ENCODE measurements at places on chromosomes 16 and 17. TPM values are rescaled to one million over a fixed set of nuclear protein-coding genes. Genes with fewer than 3 reads are reported as not detected.

DNA sequence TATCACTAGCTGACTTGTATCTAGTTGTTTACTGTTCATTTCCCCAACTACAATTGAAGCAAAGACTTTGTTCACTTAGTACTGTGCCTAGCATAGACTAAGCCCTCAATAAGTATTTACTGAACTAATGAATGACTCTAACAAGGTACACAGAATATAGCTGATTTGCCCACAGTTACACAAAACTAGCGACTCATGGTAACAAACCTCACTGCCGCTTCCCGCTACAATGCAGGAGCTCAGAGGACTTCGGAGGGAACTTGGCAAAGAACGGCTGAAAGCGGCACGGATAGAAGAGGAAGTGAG is 524 bp downstream of the EFTUD2 start:
- no peak for DNase-seq

- DNase-seq: no peak
These were observed 21.4 kb upstream of the C17orf113 start for GRCh38 chr17:42071810-42072209.

DNA sequence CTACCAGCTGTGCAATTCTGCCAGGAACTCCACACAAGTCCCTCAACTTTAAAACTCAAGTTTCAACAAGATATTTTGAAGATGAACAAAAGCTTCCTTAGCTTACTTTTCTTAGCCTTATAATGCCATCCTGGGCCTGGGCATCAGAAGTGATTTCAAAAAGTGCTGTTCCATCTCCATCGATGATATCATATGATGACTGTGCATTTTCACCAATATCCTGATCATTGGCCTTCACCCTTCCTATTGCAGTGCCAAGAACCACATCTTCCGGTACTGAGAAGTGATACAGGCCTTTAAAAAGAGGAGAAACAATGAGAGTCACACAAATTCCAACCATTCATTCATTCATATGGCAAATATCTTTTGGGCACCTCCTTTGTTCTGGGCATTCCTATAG is 215.4 kb downstream of the CDH8 start:
- no peak for DNase-seq

DNA sequence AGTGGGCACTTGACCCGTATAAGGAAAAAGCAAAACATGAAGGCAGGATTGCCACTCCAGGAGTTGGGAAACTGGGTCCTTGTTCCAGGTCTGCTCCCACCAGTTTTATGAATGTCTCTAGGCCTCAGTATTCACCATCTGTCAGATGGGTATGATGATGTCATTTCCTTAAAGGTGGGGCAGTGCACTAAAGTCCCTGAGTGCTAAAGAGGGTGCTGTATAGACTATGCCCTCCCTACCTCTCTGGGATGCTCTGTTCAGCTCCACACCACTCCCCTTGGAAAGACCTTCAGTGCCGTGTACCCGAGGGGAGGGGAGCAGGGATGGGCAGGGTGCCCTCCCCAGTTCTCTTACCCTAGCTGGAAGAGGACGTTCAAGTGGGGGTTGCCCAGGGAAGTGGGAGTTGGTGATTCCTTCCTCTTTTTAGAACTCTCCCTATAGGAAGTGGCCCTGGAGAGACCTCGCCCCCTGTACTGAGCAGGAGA is 2.2 kb downstream of the LASP1 start:
- DNase-seq: no peak

DNA sequence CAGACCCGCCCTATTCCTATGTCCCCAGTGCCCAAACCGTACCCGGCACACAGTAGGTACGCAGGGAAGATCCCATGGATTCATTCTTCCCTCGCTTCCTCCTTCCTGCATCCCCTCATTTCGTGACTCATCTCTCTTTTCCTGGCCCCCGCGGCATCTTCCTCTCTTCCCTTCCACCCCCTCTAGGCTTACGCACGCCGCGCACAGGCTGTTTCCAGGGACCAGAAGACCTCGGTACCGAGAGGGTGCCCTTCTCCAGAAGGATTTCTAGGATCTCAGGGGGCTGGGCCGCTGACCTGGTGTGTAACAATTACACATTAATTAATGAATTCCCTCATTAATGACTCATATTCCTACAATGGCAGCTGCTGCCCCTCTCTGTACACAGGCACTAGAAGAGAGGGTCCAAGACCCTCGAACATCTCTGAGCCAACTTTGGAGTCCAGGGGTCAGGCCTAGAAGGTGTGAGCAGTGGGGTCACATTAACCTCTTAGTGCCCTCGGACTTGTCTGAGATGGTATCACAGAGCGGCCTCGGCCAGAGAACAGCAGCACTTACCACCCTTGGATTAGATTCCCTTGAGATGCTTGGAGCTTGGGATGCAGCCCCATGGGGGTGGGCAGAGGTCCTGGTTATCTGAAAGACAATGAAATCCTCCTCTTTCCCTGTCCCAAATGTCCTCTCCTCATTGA is 16.8 kb upstream of the PLLP start:
- no peak for DNase-seq

GRCh38 chr16:59180083-59180476 is 446.0 kb upstream of the GOT2 start:
- DNase-seq: no peak

DNA sequence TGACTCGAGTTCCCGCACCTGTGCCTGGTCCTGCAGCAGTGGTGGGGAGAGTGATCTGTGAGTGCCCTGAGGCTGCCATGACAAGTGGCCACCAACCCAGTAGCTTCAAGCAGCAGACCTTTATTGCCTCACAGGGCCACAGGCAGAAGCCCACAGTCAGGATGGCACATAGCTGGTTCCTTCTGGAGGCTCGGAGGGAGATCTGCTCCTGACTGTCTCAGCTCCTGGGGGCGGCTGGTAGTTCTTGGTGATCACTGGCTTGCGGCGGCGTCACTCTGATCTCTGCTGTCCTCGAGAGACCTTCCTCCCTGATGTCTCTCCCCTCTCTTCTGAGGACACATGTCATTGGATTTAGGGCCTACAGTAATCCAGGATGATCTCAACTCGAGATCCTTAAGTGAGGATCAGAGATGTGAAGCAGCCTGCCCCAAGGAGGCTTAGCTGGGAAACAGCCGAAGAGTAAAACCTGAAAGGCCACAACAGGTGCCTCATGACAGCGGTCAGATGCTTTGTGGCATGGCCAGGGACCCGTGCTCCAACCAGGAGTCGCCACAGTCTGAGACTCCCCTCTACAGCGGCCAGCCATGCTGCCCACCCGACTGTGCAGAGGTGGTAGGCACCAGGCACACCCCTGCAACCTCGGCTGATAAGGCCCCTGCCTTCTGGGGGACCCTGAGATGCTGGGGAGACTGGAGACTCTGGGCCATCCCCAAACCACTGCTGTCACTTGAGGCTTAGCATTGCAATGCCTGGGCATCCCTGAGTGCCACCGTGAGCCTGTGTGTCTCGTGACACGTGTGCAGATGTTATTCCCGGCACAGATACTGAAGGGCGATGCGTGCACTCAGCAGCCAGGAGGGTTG is 30.0 kb upstream of the SLC38A10 start:
- no peak for DNase-seq

- no peak for DNase-seq
These were observed 19.0 kb downstream of the KCNG4 start for GRCh38 chr16:84220851-84221250.

- peak; percentile 64 for DNase-seq
These were observed 5.3 kb downstream of the DOC2A start for GRCh38 chr16:30005341-30006094.

The KRTAP3-2 gene
- total RNA-seq: not detected

The OR1D5 gene
- total RNA-seq: not detected

The CD300E gene
- not detected for total RNA-seq

DNA sequence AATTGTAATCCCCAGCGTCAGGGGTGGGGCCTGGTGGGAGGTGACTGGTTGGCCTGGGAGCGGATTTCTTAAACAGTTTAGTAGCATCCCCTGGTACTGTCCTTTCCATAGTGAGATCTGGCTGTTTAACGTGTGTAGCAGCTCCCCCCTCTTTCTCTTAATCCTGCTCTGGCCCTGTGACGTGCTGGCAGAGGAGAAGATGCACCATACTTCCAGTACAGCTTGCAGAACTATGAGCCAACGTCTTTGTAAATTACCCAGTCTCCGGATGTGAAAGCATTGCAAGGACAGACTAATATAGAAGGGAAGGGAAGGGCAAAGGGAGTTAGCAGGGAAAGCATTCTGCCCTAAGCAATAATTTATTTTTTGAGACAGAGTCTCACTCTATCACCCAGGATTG is 83.9 kb downstream of the RMI2 start:
- no peak for DNase-seq

DNA sequence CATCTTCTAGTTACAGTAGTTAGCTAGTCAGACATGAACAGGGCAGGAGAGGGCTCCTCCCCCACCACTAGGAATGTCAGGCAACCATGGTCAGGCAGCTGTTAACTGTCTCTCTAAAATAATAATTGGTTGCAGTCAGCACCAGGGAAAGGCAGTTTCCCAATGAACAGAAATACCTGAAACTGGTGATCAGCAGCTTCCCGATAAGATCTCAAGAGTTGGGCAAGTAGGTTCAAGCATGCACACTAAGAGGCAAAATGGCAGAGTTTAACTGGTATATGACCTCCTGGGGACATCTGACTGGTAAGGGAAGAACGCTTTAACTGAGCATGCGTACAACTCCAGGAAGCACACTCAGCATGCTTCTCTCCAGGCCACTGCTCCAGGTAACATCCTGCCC is 12.6 kb upstream of the XYLT1 start:
- DNase-seq: no peak

DNA sequence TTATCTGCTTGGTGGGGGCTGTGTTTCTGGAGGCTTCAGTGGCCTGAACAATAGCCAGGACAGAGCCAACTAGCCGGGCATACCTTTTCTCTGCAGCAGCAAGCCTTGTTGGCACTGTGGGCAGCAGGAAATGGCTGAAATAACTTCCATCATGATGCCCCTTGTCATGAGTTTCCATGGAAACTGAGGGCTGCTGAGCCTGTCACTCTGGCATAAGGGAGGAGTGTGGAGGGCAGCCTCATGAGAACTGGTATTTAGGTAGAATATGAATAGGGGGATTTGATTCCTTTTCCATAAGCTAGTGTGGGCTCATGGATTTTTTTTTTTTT is 39.4 kb downstream of the PLCG2 start:
- no peak for DNase-seq

The KCNH4 gene
- 0.08 TPM for total RNA-seq

DNA sequence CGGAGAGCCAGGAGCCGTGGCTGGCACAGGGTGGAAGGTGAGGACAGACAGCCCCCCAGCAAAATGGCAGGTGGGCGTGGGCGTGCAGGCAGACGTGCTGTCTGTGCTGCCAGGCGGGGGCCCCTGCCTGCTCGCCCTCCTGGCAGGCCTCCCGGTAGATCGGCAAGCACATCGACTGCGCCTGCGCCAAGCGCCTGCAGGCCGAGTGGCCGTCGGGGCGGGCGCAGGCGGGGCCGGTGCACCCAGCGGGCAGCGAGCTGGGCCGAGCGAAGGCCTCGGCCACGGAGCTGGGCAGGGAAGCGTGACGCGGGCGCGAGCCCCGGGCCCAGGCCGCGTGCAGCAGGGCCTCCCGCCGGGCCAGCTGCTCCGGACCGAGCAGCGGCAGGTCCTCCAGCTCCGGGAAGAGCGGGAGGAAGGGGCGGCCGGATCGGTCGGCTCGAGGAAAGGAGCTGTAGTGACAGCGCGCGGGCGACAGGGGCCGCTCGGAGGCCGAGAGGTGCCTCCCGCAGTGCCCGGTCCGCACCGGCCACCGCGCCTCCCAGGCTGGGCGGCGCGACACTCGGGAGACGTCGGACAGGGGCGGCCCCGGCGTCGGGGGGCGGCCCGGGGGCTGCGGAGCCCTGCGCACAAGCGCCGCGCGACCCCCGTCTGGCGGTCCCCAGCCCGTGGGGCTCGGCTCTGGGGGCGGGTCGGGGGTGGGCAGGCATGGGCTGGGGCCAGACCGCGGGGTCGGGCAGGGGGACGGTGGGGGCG is 16.9 kb downstream of the GRIN2C start:
- DNase-seq: peak; percentile 73

DNA sequence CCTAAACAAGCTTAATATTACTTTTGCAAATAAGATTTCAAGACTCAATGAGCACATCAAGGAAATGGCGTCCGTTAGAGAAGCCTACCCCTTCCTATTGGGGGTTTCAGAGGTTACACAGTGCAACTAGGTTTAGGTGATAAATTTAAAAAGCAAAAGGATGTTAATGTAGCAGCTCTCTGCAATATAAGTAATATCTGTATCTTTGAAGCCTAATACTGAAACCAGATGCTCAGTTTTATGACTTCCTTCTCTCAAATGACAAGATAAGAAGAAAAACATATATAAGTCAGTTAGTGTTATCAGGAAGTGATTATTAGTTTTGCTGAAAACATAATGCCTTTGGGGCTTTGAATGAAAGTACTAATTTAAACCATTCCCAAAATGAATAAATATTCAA is 54.3 kb upstream of the MED13 start:
- DNase-seq: no peak

All from endothelial cell (in vitro differentiated cells).